NCI-H2029 (cell line): ENCODE measurements at places on chromosomes 6 and 20.

- no peak for DNase-seq
Measured at GRCh38 chr20:53559816-53560215, 33.8 kb downstream of the ZNF217 start.

GRCh38 chr6:122408702-122409458 lies 9.4 kb downstream of the HSF2 start:
- DNase-seq: no peak

DNA sequence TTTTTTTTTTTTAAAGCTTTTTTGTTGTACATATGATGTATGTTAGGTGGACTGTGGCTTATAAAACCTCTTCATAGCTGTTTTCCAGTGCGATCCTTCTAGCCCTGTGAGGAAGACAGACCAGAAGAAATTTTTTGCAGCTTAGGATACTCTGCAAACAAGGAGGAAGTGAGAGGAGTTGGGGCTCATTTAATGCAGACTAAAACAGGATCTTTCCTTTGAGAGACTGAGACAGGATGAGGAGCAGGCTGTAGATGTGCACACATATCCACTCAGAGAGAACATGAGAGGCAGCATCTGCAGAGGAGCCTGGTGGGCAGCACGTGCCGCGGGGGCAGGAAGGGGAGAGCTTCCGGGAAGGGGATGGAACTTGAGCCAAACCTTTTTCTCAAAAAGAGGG lies 45.7 kb downstream of the PPARD start:
- no peak for DNase-seq

DNA sequence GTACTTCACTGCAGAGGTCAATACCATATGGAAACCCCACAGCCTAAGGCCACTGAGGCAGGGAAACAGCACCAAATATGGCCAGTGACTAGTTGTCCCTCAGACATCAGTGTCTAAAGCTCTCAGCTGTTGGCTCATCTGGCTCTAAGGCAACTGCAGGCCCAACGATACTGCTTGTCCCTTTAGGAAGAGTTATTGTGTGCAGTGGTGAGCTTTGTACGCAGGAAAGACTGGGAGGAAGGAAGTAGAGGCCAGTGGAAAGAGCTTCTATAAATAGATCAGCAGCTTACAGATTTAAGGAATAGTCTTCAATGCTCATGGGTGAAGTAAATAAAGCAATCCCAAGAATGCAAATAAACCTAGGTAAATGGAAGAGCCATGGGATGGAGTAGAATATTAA lies 29.3 kb downstream of the DNAAF9 start:
- DNase-seq: no peak

DNA sequence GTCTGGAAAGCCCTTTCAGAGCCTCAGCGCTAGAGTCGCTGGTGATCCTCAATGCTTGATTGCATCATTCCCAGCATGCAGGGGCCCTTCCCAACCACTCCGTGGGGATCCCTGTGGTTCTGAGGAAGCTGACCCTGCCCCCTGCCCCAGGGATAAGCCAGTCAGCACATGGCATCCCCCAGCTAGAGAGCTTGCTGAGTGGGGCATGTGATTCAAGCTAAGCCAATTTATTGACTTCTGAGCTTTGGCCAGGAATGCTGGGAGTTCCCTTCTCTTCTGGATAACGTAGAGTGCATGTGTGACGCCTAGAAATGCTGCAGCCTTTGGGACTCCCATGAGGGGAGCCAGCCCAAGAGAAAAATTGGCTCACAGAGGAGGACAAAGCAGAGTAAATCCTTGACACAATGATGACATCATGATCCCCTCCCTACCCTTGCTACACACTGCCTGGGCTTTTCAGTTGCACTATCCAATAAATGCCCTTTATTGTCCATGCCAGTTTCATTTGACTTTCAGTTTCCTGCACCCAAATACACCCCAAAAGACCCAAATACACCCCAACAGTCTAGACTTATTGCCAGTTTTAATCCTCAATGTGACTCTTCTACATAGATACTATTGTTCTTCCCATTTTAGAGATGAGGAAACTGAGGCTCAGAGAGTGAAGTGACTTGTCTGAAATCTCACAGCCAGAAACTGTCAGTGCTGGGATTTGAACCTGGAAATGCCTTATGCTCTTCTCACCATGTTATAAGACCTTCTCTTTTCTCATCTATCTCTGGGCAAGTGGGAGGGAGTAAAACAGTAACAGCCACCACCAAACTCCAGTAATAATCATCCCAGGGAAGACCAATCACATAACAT lies 34.3 kb downstream of the KCNB1 start:
- no peak for DNase-seq

- DNase-seq: no peak
Measured at GRCh38 chr6:162181741-162182401, 545.7 kb downstream of the PRKN start.

DNA sequence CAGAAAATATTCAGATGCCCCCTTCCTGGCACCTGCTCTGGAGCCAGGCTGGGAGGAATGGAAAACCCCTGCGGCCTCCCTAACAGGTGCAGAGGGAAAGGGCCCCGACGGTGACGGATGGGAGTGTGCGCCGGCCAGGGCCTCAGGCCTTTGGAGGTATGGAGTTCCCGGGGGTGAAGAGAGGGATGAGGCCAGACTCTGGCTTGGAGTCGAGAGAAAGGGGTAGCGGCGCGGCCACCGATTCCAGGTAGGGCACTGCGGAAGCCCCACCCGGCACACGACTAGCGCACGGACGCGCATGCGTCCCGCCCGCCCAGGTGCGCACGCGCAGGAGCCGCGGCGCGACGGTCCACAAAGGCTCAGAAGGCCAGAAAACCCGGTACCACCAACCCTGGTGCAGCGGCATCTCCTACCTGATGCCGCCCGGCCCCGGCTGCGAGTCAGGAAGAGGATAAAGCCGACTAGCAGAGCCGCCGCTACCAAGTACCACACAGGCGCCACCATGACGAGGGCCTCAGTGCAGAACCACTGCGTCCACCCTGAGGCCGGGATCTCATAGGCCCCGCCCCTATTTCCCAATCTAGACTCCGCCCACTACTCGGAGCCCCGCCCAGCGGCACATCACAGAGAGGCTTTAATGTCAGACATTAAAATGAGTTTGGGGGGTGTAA lies at the start of gene DDRGK1:
DDRGK1 (minus strand) TSS at position 559 of the 671 bp plus-strand sequence; CDS start at position 504, 55 bp downstream.
- peak; percentile 88 for DNase-seq

DNA sequence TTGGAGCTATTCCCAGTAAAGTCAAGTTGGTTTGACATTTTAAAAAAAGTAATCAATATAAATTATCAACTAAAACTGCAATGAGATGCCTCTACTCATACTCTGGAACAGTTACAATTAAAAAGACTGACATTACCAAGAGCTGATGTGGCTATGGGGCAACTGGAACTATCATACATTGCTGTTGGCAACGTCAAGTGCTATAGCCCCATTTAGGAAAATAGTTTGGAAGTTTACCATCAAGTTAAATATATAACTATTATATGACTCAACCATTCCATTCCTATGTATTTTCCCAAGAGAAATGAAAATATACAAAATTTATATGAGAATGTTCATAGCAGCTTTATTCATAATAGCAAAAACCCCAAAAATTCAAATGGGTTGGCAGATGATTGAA lies 111.4 kb upstream of the HDGFL1 start:
- no peak for DNase-seq

DNA sequence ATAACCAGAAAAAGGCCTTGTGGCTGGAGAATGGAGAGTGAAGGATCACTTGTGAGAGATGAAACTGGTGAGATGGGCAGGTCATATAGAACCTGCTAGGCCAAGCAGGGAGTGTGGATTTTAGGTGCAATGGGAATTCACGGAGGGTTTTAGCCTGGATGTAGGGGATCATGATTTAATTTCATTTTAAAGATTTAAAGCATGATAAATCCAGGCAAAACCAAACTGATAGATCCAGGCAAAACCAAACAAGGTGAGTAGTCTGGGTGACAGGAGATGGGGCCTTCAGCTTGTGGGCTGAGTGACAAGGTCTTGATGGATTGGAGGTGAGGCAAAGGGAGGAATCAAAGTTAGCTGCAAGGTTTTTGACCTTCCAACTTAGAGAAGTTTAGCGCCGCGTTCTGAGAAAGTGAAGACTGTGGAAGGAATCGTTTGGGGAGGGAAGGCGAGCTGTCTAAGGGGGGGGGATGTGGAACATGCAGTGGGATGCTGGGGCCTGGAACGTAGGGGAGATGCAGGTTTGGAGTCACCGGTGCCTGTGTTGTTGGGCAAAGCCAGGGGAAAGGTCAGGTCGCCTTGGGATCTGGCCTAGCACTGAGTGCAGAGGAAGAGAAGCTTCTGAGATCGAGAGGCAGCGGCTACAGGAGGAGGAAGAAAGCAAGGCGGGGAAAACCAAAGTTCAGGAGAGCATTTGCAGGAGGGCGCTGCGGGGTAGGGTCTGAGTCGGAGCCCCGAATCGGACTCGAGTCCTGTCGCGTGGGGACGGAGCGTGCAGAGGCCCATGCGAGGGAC lies 1.3 kb upstream of the PLCG1 start:
- DNase-seq: no peak

DNA sequence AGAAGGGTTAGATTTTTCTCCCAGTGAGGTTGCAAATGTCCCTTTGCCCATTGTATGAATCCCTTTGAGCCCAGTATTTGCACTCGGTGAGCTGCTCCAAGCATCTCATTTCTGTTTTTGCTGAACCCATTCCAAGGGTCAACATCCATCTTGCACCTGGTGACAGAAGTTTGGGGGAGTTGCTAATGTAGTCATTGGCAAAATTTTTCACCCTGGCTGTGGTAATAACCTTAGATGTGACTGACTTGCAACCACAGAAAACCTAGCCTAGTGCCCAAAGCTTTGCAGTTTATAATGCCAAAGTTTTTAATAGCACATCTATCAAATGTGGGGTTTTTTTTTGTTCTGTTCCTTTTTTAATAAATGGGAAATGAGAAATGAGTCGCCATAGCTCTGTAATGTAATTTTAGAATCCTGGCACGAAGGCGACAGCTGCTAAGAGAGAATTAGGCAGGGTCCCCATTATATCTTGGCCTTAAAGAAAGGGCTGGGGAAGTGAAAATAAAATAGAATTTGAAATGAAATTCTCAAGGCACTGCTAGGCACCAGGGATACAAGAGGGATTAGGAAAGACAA lies 682.8 kb downstream of the KIF16B start:
- DNase-seq: no peak

DNA sequence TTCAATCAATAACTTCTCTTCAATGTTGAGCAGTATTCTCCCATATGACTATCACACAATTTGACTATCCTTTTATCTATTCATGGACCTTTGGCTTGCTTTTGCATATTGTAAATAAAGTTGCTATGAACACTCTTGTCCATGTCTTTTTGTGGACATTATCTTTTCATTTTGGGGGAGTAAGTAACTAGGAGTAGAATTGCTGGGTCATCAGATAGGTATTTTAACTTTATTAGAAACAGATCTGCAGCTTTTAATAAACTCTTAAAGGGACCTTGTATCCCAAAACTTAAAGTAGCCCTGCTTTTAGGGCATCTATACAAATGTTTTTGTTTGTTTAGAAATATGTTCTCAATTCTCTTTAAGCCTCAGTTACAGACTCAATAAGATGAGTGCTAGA lies 614.2 kb upstream of the CITED2 start:
- no peak for DNase-seq

DNA sequence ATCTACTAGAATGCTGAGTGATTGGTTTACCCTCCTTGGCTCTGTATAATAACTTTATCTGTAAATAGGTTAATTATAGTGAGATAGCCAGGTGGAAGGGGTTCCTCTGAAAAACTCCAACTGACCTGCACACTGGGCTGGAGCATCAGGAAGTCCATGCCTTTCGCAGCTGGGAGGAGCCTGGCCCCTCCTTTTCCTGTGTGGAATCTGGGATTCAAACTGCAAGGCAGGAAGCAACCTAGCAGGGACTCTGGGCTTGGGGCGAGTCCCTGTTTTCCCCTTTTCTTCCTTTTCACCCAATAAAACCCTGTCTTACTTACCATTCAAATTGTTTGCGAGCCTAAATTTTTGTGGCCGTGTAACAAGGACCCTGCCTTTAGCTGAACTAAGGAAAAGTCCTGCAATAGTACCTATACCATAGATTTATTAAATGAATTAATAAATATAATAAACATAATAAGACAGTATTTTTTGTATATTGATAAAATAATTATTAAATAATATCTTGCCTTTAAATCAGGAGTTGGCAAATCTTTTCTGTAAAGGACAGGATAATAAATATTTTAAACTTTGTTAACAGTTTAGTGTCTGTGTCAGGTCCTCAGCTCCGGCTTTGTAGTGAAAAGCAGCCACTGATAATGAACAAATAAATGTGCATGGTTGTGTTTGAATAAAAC lies 406.2 kb upstream of the MMS22L start:
- no peak for DNase-seq

GRCh38 chr20:52379723-52380336 lies 188.3 kb upstream of the ZFP64 start:
- DNase-seq: peak; percentile 28

- DNase-seq: no peak
Measured at GRCh38 chr20:31943052-31943471, 8.8 kb downstream of the PDRG1 start.

DNA sequence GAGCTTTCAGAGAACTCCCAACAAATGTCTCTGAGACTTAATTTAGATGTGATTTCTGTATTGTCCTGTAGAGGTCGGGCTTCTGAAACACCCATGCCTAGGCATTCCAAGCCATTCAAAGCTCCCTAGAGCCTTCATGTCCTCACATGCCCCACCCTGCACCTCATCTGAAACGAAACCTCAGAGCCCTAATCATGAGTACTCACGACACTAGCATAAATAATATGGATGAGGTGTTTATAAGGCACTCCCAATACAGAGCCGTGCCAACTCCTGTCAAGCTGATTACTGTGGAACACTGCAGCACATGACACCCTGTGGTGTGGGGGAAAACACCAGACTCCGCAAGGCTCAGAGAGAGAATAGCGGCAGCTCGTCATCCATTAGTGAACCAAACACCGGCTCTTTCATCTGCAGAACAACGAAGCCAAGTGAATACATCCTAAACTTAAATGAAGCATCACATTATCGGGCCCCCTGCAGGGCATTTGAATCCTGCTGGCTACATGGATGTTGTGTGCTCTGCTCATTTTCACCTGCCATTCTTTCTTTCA lies 83.8 kb downstream of the FNDC1 start:
- peak; percentile 8 for DNase-seq

- DNase-seq: no peak
Measured at GRCh38 chr20:59508729-59509128, 95.6 kb upstream of the PHACTR3 start.

GRCh38 chr6:168417679-168418557 lies 23.1 kb upstream of the SMOC2 start:
- DNase-seq: no peak

- DNase-seq: no peak
Measured at GRCh38 chr20:37431786-37432185, 85.8 kb downstream of the SRC start.

DNA sequence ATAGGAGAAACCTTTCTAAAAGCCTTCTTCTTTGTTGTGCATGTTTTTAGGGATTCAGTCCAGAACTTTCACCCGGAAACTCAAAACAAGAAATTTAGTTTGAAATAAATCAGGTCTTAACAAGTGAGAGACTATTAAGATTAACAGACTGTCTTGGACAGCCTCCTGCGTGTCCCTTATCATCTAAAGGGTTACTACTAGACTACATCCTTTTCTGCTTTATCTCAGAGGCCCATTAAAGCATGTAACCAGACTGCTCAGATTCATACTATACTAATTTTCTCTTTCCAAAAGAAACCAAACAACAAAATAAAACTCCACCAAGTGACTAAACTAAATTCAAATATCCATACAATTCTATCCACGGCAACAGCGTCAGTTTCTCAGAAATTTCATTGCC lies 173.8 kb downstream of the GMPR start:
- no peak for DNase-seq

- no peak for DNase-seq
Measured at GRCh38 chr20:54339093-54339492, 131.2 kb downstream of the PFDN4 start.

- DNase-seq: no peak
Measured at GRCh38 chr6:151007922-151008321, 142.4 kb downstream of the MTHFD1L start.
